ENCODE measurements at places on chromosomes 2 and 18.

GRCh38 chr2:231707625-231707926 is 749 bp upstream of the PTMA start:
- DNase-seq = no peak

DNA sequence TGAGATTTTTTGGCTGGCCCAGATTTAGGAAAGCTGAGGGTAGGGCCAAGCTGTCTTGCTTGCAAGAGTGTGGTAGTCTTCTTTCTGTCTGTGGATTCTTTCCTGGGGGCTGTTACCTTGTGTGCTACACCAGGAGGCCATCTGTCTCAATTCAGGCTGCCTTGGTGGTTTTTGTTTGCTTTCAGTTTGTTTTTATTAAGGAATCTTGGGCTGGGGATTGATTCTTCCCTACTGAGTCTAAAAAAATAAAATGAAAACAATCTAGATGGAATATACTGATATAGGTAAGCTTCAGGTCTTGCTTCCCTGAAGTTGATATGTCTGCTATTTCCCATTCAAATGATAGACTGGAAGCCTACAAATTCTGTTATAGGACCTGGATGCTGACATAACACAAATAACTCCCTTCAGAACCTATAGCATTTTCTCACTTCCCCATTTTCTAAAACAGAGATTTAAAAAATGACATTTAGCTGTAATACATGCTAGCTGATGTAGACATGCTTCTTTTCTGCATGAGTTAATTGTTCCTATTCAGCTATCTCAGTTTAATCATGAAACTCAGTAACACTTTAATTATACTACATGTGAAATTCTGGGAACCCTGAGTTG is 5.3 kb downstream of the LHCGR start:
- DNase-seq = no peak

DNA sequence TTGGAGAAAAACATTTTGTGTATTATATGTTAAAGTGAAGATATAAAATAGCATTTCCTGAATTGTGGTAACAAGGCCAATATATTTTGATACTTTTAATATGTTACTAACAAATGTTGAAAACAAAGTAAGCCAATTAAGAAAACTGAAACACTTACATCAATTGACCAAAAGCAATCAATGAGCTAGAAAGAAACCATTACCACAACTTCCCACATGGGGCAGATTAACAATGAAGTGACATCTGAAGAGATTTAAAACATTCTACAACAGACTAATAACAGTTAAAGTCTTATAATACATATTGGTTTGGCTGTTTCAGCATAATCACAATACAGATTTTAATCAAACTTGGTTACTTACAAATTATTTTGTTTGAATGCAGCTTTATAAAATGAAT is 282.4 kb upstream of the NETO1 start:
- DNase-seq = peak; percentile 2

- DNase-seq = no peak
Measured at GRCh38 chr2:205744074-205744591, 61.8 kb downstream of the NRP2 start.

DNA sequence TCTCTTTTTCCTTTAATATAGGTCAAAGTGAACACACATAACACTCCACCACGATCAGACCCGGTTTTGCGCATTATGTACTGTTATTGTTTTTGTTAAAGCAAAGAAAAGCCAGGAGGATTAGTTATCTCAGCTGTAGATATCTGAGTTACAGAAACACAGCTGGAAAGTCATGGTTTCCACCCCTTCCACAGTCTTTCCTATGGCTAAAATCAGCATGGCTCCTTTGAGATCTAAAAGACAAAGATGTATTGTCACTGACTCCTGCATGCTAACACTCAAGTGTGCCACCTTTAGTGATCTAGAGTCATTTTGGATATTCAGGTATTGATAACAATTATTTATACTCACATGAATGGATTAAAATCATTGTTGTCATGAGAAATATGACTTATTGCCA is 260.0 kb downstream of the FIGN start:
- no peak for DNase-seq

- DNase-seq = no peak
Measured at GRCh38 chr2:21034972-21035279, 8.9 kb downstream of the APOB start.

GRCh38 chr2:2036686-2037085 is 292.4 kb upstream of the PXDN start:
- no peak for DNase-seq

GRCh38 chr18:48333563-48333962 is 75.6 kb downstream of the ZBTB7C start:
- no peak for DNase-seq

DNA sequence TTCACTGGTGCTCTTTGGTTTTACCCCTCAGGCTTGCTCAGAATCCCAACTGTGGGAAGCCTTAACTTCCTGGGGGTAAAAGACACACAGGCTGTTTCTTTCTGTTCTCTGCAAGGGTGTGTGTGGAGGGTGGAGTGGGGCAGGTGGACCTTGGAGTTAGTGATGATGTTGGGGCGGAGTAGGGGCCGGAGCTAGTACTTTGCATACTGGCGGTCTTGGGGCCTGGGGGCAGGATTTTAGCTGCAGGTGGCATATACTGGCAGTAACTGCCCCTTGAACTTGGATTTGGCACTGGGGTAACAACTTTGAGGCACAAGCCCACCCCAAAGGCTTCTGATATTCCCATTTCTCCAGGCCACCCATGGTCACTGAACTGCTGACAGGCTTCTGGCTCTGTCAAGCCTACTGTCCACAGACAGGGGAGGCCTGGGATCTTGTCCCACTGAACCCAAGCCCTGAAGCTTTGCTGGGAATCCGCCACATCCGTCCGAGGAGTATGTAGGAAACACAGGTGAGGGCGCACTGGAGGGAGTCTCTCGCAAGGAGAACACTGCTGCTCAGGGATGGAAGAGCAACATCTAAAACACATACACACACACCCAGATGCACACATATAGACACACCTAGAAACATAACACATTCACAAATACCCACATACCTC is 258.9 kb downstream of the DYSF start:
- DNase-seq = no peak

DNA sequence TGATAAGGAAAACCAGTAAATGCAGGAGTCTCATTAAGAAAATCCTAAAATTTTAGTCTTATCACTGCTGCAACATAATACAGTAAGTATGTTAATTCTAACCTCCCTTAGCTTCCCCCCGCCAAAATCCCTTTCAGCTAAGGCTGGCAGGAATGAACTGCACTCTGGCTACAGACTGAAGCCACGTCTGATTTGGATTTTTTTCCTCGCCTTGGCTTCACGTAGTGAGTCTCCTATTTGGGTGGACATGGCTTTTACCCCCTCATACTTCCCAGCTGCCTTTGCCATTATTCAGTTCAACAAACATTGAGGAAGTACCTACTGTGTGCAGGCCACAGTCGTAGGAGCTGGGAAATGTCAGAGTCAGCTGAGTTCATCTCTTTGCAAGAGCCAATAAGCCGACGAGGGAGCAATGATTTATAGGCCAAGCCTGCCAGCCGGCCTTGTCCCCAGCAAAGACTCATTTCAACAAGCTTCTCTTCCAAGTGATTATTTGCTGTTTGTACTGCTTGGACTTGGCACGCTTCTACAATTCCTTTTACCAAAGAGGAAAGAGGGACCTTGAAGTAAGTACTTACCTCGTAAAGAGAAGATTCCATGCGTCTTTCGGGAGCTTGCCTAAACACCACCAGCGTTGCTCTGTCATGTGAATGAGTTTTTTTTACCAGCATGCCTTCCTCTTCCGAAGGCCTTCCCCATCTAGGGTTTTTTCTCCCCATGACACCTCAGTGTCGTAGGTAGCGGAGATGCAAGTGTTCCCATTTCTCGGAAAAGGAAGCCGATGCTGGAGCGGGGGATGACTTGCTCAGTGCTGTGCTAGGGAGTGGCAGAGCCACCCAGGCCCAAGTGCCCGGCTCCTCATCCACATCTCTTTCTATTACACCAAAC is 138.6 kb downstream of the KLHL29 start:
- no peak for DNase-seq

- DNase-seq = no peak
Measured at GRCh38 chr2:160337728-160338127, 137.7 kb upstream of the ITGB6 start.

DNA sequence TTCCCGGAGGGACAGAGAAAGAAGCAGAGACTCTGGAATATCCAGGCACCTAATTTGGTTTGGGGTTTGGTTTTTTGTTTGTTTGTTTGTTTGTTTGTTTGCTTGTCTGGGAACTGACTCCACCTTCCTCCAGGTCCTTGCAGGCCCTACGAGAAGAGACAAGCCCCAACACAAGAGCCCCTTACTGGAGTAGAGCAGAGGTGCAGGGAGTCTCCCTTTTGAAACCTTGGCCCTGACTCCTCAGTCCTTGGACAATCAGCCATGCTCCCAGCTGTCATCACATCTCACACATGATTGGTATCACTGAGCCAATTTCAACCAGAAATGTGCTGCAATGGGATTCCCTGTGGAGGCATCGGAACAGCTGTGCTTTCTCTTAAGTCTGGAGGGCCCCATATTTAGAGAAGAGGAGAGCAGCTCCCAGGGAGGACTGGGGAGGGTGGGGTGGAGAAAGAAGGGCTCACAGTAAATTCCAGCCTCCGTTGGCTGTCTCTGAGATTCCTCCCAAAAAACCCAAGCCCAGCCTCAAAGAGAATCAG is 279.9 kb upstream of the NCKAP5 start:
- no peak for DNase-seq

DNA sequence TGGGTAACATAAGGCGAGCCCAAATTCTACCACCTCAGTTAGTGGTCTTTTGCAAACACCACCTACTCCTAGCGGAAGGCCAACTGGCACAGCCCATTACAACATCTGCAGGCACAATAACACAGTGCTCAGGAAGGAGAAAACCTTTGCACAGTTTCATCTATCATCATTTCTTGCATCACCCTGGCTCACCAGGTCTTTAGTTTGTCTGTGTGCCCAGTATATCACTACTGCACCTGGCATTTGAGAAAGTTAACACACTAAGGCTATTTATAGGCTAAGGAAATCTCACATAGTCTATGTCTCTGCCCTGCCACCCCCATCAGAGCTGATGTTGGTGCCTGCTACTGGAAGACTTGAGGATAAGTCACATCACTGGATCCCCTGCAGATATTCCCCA is 484.0 kb downstream of the SATB2 start:
- no peak for DNase-seq

DNA sequence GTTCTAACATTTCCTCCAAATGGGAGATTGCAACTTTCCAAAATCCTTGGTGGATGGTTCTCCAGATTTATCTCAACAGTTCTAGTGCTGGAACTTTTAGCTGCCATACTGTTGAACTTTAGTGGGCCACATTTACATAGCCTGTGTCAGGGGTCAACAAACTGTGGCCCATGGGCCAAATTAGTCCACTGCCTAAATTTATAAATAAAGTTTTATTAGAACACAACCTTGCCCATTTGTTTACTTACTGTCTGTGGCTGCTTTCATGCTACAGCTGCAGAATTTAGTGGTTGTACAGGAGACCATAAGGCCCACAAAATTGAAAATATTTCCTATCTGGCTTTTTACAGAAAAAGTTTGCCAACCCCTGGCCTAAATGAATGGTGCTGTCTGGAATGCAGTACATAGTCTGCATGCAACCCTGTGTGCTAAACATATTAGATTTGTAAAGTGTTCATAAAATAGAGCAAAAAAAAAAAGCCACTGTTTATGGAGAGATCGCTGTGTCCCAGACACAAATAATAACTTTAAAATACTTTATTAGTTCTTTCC is 30.3 kb downstream of the MGAT5 start:
- DNase-seq = no peak

DNA sequence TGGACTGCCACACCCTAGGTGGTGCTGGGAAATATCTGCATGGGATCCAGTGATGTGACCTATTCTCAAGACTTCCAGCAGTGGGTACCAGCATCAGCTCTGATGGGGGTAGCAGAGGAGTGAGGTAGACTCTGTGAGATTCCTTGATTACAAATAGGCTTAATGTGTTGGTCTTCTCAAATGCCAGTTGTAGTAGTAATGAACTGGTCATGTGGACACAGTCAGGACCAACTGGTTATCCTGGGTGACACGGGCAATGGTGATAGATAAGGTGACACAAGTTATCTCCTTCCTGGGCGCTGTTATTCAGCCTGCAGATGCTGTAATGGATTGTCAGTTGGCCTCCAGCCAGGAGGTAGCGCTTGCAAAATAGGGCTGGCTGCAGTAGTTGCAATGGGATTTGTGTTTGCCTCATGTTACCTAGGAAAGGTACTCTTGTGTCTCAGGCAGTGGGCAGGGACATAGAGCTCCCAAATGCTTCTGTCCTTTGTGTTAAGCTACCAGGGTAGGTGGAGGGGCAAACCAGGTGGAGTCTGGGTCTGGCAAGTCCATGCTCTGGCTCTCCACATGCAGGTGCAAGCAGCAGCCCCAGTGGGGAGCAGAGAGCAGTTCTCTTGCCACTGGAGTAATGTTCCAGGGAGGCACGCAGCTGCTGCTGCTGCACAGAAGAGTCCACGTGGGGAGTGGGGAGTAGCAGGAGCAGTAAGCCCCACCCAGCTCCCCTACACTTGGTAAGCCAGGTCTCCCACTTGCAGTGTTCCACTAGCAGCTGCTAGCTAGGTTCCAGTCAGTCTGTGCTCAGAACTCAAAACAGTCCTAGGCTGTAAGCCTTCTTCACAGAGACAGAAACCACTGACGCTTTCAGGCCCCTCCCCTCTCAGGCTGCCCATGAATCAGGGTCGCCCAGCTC is 505.4 kb upstream of the DDX18 start:
- no peak for DNase-seq

DNA sequence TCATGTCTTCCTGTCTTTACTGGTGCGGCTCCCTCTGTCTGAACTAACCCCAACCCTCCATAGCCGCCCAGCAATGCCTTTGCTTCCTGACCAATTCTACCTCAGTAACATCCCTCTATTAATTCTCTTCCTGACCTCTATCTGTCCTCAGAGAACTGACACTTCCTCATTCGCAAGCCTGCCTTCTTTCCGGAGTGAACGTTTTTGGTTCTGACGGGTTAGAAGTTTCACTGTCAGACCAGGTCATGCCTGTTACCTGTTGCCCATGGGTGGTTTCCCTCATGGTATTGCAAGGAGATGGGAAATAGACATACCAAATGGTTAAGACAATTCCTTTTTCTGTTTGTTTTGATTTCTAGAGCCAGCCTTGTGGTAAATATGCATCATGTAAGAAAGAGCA is 453.4 kb upstream of the SLC14A2 start:
- DNase-seq = no peak

- DNase-seq = peak; percentile 17
Measured at GRCh38 chr2:235766278-235766677, 272.4 kb downstream of the AGAP1 start.

Data from iPS DF 19.7 (cell line).